Astrocyte (in vitro differentiated cells and primary cell): ENCODE measurements at places on chromosomes 3 and 15. TPM values are rescaled to one million over a fixed set of nuclear protein-coding genes. Genes with fewer than 3 reads are reported as not detected.

Gene FBXW12
- total RNA-seq: not detected in 2 replicates

DNA sequence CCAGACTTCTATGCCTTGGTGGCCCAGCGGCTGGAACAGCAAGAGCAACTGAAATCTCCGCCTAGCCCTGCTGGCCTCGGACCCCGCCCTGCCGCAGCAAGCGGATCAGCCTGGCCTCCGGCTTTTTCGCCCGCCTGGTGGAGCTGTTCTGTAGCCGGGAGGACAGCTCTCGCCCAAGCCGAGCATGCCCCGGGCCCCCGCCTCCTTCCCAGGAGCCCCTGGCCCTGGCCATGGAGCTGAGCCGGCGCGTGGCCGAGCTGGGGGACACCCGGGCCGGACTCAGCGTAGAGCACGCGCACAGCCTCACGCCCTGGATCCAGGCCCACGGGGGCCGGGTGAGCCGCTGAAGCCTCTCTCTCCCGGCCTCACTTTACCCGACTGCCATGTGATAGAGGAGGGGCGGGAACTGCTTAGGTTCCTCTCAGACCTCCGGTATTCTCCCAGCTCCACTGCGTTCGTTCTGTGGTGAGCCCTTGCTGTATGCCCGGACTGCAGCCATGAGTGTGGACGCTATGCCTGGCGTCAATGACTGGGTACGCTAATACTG lies 24.1 kb upstream of the MRPL3 start:
- DNase-seq: peak; percentile 40

GRCh38 chr15:65939901-65940617 lies 70.8 kb downstream of the RAB11A start:
- peak; percentile 95 for DNase-seq

GRCh38 chr15:31302029-31302657 lies 24.5 kb upstream of the KLF13 start:
- no peak for DNase-seq
